ENCODE measurements at places on chromosomes 4 and X.

DNA sequence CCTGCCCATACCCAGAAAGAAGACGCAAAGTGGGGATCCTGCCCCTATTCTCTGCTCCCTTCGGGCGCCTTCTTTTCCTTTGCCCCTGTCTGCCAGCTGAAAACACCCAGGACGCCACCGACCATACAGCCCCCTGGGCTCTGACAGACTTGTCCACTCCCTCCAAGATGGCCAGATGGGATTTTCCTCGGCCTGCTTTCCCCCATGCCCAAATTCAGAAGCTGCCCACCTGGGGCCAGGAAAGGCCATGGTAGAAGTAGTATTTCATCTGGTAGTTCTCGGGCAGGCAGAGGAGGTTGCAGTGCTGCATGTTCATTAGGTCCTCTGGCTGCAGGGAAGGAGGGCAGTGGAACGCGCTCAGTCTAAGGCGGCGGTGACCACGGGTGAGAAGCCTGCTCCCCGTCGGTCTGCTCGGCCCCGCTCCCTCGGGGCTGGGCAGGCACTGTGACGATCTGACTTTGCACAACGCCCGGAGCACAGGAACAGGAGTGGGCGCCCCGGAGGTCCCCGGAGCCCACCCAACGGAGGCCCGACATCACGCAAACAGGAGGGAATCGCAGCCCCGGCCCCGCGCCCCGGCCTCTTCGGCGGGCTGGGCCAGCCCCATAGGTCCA is 582 bp downstream of the NAA10 start:
- H3K4me1 ChIP-seq: no peaks in the 10 kb centered on the region
- H3K27me3 ChIP-seq: no peaks in the 10 kb centered on the region
- H3K36me3 ChIP-seq: no peaks in the 10 kb centered on the region
- H3K4me3 ChIP-seq: peak overlapping the region; percentile 68
- H3K27ac ChIP-seq: no peak overlapping the region

DNA sequence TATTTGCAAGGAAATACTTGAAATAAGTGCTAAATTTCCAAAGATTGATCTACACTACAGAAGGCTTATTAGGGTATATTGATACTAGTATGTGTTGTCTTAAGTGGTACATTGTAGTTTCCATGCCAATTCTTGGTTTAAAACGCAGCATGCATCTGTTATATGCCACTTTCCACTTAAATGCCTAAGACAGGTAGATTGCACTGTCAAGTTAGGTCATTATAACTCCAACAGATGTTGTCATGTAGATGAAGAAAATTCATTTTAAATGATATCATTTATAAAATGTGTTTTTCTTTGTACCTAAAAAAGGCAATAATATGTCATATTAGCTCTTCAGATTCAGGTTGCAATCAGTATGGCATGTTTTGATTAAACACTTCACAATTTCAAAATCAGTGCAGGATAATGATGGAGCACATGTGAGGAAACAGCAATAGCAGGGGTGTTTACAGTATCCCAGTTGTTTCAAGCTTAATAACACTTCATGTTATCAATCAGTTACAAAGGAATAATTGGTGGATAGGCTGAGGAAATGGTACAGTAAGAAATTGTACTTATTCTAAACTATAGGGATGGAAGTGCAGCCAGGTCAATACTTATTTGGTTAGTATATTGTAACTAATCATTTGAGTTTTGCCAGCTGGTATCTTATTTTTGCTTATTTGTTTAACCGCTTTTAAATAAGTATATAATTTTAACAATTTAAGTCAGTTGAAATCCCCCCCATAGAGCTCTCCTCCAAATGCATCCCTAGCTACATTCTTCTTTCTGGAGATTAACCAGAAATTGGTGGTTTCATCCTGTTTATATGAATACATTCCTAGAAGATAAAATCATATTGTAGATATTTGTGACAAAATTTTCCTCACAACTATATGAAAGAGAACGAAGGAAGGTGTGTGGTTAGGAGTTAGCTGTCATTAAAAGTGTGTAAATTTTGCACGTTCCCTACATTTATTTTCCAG is 454.4 kb upstream of the ATOH1 start:
- H3K36me3 ChIP-seq: no peaks in the 10 kb centered on the region
- no peak for DNase-seq
- H3K4me1 ChIP-seq: no peaks in the 10 kb centered on the region

- peak; percentile 44 for DNase-seq
- no peaks in the 10 kb centered on the region for H3K27me3 ChIP-seq
- no peak overlapping the region for H3K27ac ChIP-seq
- no peak overlapping the region for H3K4me3 ChIP-seq
Measured at GRCh38 chr4:5940470-5941203, 47.8 kb upstream of the CRMP1 start.

GRCh38 chr4:48346594-48346993 is 5.3 kb downstream of the SLAIN2 start:
- H3K4me1 ChIP-seq: peaks cover 39% of the 10 kb centered on the region
- no peak overlapping the region for H3K4me3 ChIP-seq
- no peak for DNase-seq
- H3K27ac ChIP-seq: no peak overlapping the region

- H3K27ac ChIP-seq: no peak overlapping the region
- no peaks in the 10 kb centered on the region for H3K4me1 ChIP-seq
- H3K4me3 ChIP-seq: no peak overlapping the region
Measured at GRCh38 chr4:102169345-102169744, 175.9 kb downstream of the SLC39A8 start.

DNA sequence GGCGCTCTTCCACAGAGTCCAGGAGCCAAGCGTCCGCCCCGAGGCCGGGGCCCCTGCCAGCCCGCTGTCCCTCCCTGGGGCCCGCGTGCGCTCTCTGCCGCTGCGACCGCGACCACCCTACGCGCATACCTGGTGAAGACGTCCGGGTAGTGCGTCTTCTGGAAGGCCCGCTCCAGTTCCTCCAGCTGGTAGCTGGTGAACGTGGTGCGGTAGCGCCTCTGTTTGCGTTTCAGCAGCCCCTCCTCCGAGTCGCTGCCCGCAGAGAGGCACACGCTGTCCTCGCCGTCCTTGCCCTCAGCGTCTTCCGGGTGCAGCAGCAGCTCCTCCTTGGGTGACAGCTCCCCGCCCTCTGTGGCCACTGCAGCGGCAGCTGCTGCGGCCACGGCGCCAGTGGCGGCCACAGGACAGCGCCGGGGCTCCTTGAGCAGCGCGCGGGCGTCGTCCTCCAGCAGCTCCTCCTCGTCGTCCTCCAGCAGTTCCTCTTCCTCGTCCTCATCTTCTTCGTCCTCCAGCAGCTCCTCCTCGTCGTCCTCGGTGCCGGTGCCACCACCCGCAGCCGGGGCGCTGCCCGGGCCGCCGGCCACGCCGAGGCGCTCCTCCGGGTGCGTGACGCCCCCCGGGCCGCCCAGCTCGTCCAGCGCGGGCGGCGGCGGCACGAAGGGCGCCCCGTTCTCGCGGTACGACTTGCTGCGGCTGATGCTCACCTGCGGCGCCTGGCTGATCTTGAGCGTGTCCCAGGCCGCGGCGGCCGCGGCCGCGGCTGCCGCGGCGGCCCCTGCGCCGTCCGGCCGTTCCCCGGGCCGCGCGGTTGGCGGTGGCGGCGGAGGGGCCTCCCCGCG is 2.8 kb downstream of the ARX start:
- H3K4me1 ChIP-seq: peaks cover 45% of the 10 kb centered on the region
- H3K27ac ChIP-seq: no peak overlapping the region
- peak overlapping the region; percentile 38 for H3K4me3 ChIP-seq
- DNase-seq: no peak
- peaks cover 98% of the 10 kb centered on the region for H3K27me3 ChIP-seq
- H3K36me3 ChIP-seq: no peaks in the 10 kb centered on the region

DNA sequence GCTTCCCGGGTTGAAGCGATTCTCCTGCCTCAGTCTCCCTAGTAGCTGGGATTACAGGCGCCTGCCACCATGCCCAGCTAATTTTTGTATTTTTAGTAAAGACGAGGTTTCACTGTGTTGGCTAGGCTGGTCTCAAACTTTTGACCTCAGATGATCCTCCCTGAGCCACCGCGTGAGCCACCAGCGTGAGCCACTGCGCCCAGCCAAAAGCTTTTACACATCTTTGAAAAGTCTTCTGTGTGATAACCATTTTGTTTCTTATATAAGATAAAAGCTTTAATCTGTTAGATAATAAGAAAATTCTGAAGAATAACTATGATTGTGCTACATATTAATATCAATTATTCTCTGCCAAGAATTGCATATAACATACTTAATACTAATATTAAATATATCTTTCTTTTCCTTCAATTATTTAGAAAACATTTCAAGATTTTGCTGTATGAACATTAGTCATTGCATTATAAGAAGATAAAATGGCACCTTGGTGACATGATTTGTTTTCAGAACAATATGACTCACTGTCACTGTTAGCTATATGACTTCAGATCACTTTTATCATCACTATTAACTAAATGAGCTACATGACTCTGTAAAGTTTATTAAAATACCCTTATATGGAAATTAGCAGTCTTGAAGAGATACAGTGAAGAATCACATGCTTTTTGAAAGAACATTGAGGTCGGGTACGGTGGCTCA is 33.4 kb downstream of the RUFY3 start:
- no peaks in the 10 kb centered on the region for H3K27me3 ChIP-seq
- no peaks in the 10 kb centered on the region for H3K36me3 ChIP-seq
- no peak overlapping the region for H3K27ac ChIP-seq
- no peaks in the 10 kb centered on the region for H3K4me1 ChIP-seq

GRCh38 chr4:85760511-85760910 is 285.6 kb downstream of the ARHGAP24 start:
- H3K36me3 ChIP-seq: no peaks in the 10 kb centered on the region
- DNase-seq: no peak
- no peak overlapping the region for H3K4me3 ChIP-seq
- peaks cover 6% of the 10 kb centered on the region for H3K4me1 ChIP-seq

- no peak overlapping the region for H3K27ac ChIP-seq
- H3K36me3 ChIP-seq: no peaks in the 10 kb centered on the region
- H3K4me3 ChIP-seq: no peak overlapping the region
- DNase-seq: no peak
Measured at GRCh38 chrX:54865208-54865607, 55.4 kb upstream of the TRO start.

- no peak for DNase-seq
- no peak overlapping the region for H3K4me3 ChIP-seq
- peaks cover 9% of the 10 kb centered on the region for H3K36me3 ChIP-seq
- H3K27me3 ChIP-seq: no peaks in the 10 kb centered on the region
Measured at GRCh38 chrX:2640436-2641150, 50.5 kb upstream of the CD99 start.

DNA sequence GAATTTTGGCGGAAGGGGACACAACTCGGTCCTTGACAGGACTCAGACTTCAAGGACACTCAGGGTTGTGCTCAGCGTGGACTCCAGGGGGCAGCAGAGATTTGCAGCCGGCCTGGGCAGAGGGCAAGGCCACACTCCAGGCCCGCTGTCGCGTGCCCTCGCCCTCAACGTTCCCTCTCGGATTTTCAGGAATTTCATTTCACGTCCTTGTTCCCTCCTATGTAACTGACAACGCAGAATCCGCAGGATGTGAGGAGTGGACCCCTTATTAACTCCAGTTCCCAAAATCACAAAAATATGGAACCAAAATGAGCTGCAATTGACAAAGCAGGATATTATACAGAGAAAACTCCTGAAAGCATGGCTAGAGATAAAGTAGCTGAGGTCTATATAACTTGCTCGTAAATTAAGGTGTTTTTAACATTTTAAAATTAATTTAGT is 21.0 kb upstream of the DCTD start:
- H3K4me1 ChIP-seq: peaks cover 5% of the 10 kb centered on the region
- H3K36me3 ChIP-seq: no peaks in the 10 kb centered on the region
- DNase-seq: peak; percentile 83
- H3K27me3 ChIP-seq: no peaks in the 10 kb centered on the region
- no peak overlapping the region for H3K27ac ChIP-seq

GRCh38 chr4:118732591-118733330 is 47.6 kb downstream of the METTL14 start:
- no peak overlapping the region for H3K27ac ChIP-seq
- H3K27me3 ChIP-seq: no peaks in the 10 kb centered on the region
- DNase-seq: no peak
- peaks cover 30% of the 10 kb centered on the region for H3K36me3 ChIP-seq

DNA sequence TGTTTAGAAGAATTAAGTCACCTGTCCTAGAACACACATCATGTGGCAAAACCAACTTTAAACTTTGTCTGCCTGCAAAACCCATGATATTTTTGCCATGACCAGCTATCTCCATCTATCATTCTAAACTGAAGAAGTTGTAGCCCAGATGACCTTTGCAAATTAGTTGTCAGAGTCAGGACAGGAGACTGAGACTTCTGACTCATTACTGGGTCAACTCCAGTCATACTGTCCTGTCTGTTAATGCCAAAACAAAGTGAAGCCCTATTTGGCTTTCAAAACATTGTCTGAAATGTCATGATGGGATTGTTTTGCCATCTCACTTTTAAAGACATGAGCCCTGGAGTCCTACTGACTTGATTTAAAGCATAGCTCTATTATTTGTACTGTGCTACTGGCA is 365.7 kb upstream of the CPEB2 start:
- H3K36me3 ChIP-seq: 0 out of 2 replicates have a peak, but pooled peaks cover 7% of the 10 kb centered on the region
- H3K27ac ChIP-seq: no peak overlapping the region
- no peak for DNase-seq
- no peaks in the 10 kb centered on the region for H3K27me3 ChIP-seq

DNA sequence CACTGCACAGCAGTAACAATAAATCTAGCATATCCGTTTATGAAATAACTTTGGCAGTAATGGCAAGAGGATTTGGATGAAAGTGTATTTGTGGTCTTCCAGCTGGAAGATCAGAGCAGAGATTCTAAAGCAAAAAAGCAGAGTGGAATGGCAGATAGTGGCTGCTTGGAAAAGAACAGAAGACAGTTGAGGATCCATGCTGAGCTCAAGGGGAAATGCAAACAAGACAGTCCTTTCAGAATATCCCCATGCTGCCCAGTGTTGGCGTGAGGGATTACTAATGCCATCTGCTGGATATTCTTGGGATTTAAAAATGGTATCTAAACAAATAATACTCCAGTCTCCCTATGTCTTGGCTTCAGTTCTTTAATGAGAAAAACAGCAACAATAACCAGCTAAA is 629.1 kb upstream of the ATOH1 start:
- H3K4me3 ChIP-seq: no peak overlapping the region
- peak overlapping the region; percentile 4 for H3K27ac ChIP-seq
- H3K36me3 ChIP-seq: no peaks in the 10 kb centered on the region
- peak; percentile 89 for DNase-seq

GRCh38 chr4:185821029-185821419 is 9.0 kb upstream of the SORBS2 start:
- no peaks in the 10 kb centered on the region for H3K36me3 ChIP-seq
- H3K27ac ChIP-seq: no peak overlapping the region
- no peaks in the 10 kb centered on the region for H3K27me3 ChIP-seq
- H3K4me1 ChIP-seq: peaks cover 10% of the 10 kb centered on the region
- H3K4me3 ChIP-seq: no peak overlapping the region
- no peak for DNase-seq

DNA sequence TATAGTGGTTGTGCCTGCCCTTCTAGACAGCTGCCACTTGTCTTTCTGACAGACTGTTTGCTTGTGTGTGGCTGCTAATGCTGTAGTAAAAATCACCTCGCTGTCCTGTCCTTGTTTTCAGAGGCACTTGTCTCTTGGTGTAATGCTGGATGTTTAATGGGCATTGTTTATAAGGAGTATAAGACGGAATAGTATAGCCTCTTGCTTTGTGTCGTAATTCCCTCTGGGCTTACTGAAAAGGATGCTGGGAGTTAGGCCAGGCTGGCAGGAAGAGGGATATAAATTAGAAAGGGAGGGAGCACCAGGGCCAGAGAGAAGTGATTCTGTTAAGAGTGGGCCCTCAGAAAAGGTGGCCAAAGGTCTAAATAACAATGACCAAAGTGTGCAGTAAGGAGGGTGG is 29.0 kb downstream of the NHS start:
- H3K4me1 ChIP-seq: peaks cover 6% of the 10 kb centered on the region
- H3K36me3 ChIP-seq: no peaks in the 10 kb centered on the region
- H3K27me3 ChIP-seq: peaks cover 4% of the 10 kb centered on the region
- no peak overlapping the region for H3K4me3 ChIP-seq
- no peak overlapping the region for H3K27ac ChIP-seq

- no peak overlapping the region for H3K27ac ChIP-seq
- peaks cover 7% of the 10 kb centered on the region for H3K4me1 ChIP-seq
- H3K4me3 ChIP-seq: no peak overlapping the region
Measured at GRCh38 chrX:48933757-48934156, 14.9 kb upstream of the PIM2 start.
